Stimulated activated CD8-positive, alpha-beta memory T cell treated with anti-CD3 and anti-CD28 coated beads, Interleukin-2, amount 100 ng/mL, for 1 hour (primary cell): ENCODE measurements at places on chromosomes 16 and 17.

DNA sequence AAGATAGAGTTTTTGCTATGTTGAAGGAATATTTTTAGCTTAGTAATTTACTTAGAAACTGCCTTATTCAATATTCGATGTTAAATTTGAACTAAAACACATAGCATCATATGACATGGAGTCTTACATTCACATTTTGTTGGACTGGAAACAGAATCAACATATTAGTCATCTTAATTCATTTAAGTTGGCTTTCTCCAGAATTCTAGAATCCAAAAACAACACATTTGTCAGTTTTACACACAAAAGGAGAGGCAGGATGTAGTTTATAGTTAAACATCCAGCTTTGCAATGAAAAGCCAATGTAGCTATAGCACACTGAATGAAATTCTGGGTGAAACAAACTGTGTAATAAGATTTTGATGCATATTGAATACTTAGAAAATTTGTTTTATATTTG lies 43.3 kb downstream of the WWOX start:
- no peak for DNase-seq

- no peak for DNase-seq
These were observed 97.5 kb downstream of the METRNL start for GRCh38 chr17:83176623-83177583.

DNA sequence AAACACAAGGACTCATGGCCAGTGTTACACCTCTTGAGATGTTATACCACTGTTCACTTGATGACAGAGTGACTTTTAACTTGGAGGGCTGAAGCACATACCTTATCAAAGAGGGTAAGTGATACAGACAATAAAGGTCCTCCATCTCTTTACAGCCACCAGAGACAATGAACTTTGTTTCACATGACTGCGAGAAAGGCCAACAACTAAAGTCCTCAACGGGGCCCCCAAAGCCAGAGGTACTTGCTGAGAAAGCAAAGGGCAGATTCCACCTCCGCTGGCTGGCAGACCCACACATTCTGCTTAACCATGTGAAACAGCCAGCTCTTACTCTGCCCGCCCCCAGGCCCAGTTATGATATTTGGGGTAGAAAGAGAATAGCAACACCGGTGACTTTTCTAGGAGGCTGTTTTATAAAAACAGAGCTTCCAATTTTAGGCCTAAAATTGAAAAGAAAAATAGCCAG lies 21.4 kb downstream of the DCUN1D3 start:
- DNase-seq = no peak

GRCh38 chr17:40825599-40825998 lies 3.2 kb upstream of the KRT10 start:
- no peak for DNase-seq

DNA sequence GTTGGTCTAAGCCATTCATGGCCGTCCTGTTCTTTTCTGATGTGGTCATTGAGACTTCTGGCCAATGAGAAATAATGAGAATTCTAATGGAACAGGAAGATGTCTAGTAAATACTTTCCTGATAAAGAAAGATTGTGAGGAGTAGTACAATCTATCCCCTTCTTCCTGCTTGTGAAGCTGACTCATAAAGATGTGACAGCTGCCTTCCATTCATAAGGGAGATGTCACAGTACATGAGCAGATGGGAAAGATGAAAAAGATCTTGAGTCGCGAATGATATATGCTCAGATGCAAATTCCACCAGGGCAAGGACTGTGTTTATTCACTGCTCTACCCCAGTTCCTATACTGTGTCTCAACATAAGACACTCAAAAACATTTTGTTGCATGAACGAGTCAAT lies 111.7 kb upstream of the FOXF1 start:
- DNase-seq = no peak

GRCh38 chr17:13008461-13008860 lies 9.4 kb downstream of the ELAC2 start:
- no peak for DNase-seq
